Large intestine (tissue), 12 donors: ENCODE measurements at places on chromosomes 3 and 15. TPM values are rescaled to one million over a fixed set of nuclear protein-coding genes. Genes with fewer than 3 reads are reported as not detected.

Gene PRR20G
- not detected for polyA plus RNA-seq

Gene CAMKV
- 21.2 TPM for polyA plus RNA-seq

Gene TGM5
- 0.03 TPM for polyA plus RNA-seq

Gene IL17RB
- 13.3 TPM for polyA plus RNA-seq

Gene RAB6B
- 8.8 TPM for polyA plus RNA-seq

Gene LYSMD2
- 14.0 TPM for polyA plus RNA-seq

Gene CCK
- polyA plus RNA-seq, result 119 TPM

Gene CCR3
- 0.15 TPM for polyA plus RNA-seq

Gene C3orf49
- 0.33 TPM for polyA plus RNA-seq

DNA sequence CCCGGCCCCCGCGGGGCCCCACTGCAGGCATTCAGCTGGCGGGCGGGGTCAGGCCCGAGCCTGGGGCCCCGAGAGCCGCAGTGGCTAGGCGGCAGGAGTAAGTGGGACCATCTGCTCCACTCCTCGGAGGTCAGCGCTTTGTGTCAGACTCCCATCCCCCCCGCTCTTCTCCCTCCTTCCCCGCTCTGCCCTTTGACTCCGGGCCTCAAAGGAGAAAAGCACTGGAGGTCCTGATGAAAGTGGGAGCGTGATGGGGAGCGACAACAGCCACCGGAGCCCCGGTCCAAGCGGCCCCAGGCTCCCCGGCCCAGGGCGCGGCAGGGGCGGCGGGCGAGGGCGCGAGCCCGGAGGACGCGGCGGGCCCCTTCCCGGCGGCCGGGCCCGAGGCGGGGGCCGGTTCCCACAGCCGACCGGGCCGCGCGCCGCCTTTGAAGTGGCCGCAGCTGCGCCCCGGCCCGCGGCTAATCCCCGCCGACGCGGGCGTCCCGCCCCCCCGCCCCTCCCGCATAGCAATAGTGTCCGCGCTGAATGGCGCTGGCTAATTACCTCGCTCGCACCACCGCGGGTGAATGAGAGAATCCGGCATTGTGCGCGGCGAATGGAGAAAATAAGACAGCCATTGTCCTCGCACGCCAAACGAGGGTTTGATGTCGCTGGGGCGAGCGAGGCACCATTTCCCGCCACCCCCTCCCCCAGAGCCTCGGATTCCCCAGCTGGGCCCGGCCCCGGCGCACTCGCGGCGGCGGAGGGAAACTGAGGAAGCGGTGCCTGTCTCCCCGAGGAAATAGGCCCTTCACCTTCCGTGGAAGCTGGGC is 22.4 kb downstream of the IGDCC3 start:
- no peak for DNase-seq
- H3K4me1 ChIP-seq, result peaks cover 12% of the 10 kb centered on the region
- peaks cover 14% of the 10 kb centered on the region for H3K27me3 ChIP-seq
- no peak overlapping the region for H3K27ac ChIP-seq

DNA sequence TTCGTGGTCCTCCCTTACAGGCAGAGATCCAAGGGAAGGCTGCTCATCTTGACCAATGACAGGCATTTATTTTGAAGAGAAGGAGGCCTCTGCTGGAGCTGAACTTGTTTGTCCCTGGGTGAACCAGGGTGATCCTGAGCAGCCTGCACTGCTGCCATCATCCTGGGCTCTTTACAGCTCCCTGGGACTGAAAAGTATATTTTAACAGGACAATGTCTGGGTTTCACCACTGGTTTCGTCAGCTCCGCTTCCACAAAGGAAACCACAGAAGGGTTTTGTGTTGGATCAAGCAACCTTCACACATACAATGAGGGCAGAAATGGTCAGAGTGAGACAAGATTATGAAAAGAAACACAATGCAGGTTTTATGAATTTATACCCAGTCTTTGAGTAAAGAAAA is 400.7 kb upstream of the TPM1 start:
- no peak for DNase-seq
- no peaks in the 10 kb centered on the region for H3K36me3 ChIP-seq
- no peak overlapping the region for H3K4me3 ChIP-seq
- H3K27me3 ChIP-seq, result no peaks in the 10 kb centered on the region
- no peak overlapping the region for H3K27ac ChIP-seq
- no peaks in the 10 kb centered on the region for H3K4me1 ChIP-seq

DNA sequence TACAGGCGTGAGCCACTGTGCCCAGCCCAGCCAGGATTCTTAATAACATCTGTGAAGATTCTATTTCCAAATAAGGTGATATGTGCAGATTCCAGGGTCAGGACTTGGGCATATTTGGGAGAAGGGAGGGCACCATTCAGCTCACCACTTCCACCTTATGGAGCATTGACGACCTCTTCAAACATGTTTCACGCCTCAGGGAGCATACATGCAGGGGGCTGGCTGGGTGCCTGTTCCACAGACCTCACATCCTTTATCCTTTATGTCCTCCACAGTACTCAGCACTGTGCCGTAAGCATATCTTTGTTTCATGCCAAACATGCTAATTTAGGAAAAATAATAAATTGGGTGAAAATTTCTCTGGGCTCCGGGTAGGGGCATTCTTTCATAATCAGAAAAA is 229.0 kb downstream of the THSD4 start:
- no peak for DNase-seq
- H3K36me3 ChIP-seq, result peaks cover 2% of the 10 kb centered on the region
- H3K27ac ChIP-seq, result no peak overlapping the region
- H3K4me3 ChIP-seq, result no peak overlapping the region
- H3K4me1 ChIP-seq, result no peaks in the 10 kb centered on the region

GRCh38 chr3:47376393-47376792 is 4.4 kb upstream of the PTPN23 start:
- H3K4me3 ChIP-seq, result no peak overlapping the region
- no peaks in the 10 kb centered on the region for H3K27me3 ChIP-seq
- DNase-seq, result no peak
- H3K36me3 ChIP-seq, result no peaks in the 10 kb centered on the region

DNA sequence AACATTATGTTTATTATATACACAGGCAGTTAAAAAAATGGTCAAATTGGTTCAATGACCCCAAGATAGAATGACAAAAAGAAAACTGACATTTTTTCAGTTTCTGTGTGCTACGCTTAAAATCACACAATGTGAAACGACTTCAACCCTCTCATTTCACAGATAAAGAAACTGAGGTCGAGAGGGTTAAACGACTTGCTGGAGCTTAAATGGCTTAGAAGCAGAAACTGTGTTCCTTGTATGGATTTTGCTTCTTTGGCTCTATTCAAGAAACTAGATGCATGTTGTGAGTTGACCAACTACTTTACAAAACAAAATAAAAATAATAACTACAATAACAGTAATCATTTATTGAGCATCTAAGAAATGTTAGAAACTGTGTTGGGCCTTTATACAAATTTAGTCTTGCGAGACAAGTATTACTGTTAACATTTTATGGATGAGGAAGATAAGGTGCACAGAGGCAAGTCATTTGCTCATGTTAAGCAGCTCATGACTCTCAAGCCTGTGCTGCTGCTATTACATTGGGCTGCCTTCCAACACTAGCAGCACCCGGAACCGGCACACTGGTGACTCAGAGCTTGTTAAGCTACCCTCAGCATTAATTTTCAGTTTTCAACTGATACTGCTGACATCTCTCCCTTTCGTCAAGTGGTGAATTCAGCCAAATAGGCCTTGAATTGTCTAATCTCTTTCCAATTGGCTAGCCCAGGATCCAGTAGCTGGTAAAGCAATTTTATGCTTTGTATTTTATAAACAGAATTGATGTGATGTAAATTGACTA is 487.6 kb downstream of the NAALADL2 start:
- no peak overlapping the region for H3K4me3 ChIP-seq
- no peaks in the 10 kb centered on the region for H3K36me3 ChIP-seq
- H3K4me1 ChIP-seq, result no peaks in the 10 kb centered on the region

DNA sequence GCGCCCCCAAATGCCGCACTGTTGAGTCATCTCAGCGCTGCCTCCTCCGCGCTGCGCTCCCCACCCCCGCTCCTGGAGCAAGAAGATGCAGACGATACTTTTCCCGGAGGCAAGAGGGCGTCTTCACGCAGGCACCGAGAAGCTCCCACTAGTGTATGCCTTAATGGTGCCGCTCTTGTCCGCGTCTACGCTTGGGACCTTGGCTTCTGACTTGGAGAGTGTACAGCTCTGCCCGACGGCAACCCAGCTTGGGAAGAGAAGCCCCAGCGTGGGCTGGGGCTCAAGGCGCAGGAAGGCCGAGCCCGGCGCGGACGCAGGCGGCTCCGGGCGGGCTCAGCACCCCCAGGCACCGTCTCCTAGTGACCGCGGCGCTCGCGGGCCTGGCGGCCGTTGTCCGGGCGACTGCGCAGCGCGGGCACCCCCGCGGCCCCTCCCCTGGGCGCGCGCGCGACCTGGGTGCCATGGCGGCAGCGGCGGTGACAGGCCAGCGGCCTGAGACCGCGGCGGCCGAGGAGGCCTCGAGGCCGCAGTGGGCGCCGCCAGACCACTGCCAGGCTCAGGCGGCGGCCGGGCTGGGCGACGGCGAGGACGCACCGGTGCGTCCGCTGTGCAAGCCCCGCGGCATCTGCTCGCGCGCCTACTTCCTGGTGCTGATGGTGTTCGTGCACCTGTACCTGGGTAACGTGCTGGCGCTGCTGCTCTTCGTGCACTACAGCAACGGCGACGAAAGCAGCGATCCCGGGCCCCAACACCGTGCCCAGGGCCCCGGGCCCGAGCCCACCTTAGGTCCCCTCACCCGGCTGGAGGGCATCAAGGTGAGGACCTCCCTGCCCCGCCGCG is at the start of gene P4HTM:
P4HTM (plus strand) TSS at position 446 of the 840 bp plus-strand sequence; CDS start at position 462, 16 bp downstream.
- H3K27me3 ChIP-seq, result no peaks in the 10 kb centered on the region
- peaks cover 17% of the 10 kb centered on the region for H3K36me3 ChIP-seq
- H3K4me1 ChIP-seq, result peaks cover 15% of the 10 kb centered on the region
- peak within 1 kb of the TSS; percentile 87 for H3K4me3 ChIP-seq
- peak within 1 kb of the TSS; percentile 96 for H3K27ac ChIP-seq

- H3K27me3 ChIP-seq, result no peaks in the 10 kb centered on the region
- H3K4me3 ChIP-seq, result no peak overlapping the region
- no peak for DNase-seq
- H3K27ac ChIP-seq, result no peak overlapping the region
- no peaks in the 10 kb centered on the region for H3K4me1 ChIP-seq
Observed at GRCh38 chr3:157460253-157460652, 23.6 kb downstream of the PTX3 start.

DNA sequence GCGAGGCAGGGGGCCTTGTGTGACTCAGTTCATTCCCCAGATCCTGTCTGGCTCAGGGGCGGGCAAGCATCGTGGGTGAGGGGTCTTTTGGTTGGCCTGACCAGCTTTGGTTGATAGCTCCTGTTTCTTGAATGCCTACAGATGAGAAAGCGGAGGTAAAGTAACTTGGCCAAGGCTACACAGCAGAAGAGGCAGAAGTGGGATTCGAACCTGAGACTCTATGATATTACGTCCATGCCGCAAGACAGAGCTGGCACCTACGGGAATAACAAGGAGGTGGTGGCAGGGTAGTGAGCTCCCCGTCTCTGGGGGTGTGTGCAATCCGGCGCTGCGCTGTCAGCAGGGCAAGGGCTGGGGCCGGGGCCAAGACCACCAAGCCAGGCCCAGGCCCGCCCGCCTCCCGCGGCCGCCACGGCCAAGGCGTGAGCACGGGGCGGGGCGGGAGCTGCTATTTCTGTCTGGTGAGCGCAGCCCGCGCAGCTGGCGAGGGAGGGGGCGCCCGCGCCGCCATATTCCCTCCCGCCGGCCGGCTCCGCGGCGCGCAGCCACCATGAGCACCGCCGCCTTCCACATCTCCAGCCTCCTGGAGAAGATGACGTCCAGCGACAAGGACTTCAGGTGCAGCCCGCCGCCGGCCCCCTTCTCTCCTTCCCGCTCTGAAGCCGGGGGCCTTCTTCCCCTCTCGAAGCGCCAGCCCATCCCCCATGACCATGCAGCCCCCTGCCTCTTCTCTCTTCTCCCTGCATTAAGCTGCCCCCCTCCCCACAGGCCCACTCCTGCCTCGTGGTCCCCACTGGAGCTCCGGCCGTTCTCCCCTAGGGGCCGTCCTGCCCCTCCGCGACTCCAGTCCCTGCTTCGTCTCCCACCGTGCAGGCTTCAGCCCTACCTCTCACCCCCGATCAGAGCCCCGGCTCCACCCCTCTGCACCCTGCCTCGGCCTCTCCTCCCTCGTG is at the start of gene CAND2:
CAND2 (plus strand) TSS at position 510 of the 953 bp plus-strand sequence; CDS start at position 551, 41 bp downstream.
- DNase-seq, result peak; percentile 41
- H3K36me3 ChIP-seq, result no peaks in the 10 kb centered on the region
- H3K4me1 ChIP-seq, result no peaks in the 10 kb centered on the region
- peaks cover 7% of the 10 kb centered on the region for H3K27me3 ChIP-seq

DNA sequence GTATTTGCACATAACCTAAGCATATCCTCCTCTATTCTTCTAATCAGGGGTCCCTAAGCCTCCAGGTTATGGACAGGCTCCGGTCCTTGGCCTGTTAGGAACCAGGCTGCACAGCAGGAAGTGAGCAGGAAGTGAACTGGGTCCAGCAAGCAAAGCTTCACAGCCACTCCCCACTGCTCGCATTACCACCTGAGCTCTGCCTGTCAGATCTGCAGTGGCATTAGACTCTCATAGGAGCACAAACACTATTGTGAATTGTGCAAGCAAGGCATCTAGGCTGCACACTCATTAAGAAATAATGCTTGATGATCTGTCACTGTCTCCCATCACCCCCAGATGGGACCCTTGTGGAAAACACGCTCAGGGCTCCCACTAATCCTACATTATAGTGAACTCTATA is 9.8 kb downstream of the MSL2 start:
- H3K4me3 ChIP-seq, result no peak overlapping the region
- peaks cover 3% of the 10 kb centered on the region for H3K4me1 ChIP-seq

GRCh38 chr3:13136426-13136825 is 63.2 kb upstream of the IQSEC1 start:
- DNase-seq, result no peak
- H3K27me3 ChIP-seq, result peaks cover 5% of the 10 kb centered on the region
- no peak overlapping the region for H3K4me3 ChIP-seq
- H3K27ac ChIP-seq, result no peak overlapping the region
- H3K4me1 ChIP-seq, result no peaks in the 10 kb centered on the region

DNA sequence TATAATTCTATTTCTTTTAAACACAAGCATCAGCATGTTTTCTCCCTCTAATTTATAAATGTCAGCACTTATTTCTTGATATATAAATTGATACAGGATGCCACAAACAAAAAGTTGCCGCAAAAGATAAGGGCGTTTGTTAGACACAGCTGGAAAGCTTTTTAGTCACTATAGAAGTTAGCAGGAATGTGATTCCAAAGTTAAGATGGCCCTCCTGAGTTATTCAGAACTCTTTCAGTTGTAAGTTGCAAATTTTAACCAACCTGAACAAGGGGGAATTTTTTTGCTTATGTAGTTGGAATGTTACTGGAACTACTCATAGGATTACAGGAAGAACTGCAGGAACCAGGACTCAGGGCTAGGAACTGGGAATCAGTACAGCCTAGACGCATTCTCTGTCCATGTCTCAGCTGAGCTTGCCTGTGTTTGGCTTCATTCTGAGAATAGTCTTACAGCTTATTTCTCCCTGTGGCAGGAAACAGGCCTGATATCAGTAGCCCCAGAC is 166.3 kb downstream of the VGLL4 start:
- H3K36me3 ChIP-seq, result no peaks in the 10 kb centered on the region
- H3K27ac ChIP-seq, result no peak overlapping the region
- H3K4me3 ChIP-seq, result no peak overlapping the region
- DNase-seq, result no peak
- no peaks in the 10 kb centered on the region for H3K27me3 ChIP-seq
